ENCODE measurements at places on chromosomes 4 and X. TPM values are rescaled to one million over a fixed set of nuclear protein-coding genes. Genes with fewer than 3 reads are reported as not detected.

Gene TREX2
- total RNA-seq: 1.1 TPM

Gene CLDN2
- not detected for total RNA-seq

Gene GUCY1A1
- total RNA-seq: 8.5 TPM

Gene P2RY4
- not detected for total RNA-seq

Gene CCKAR
- total RNA-seq: not detected

Gene TLR1
- total RNA-seq: 3.9 TPM

Gene PWWP3B
- total RNA-seq: 0.73 TPM

Gene TCEAL2
- not detected for total RNA-seq

Gene DCAF8L2
- not detected for total RNA-seq

Gene KLF8
- 2.4 TPM for total RNA-seq

Gene MGARP
- total RNA-seq: 7.6 TPM

Gene LONRF3
- total RNA-seq: 1.8 TPM

Gene SMIM43
- total RNA-seq: 4.5 TPM

Gene IDH3G
- total RNA-seq: 117 TPM

Gene CSAG1
- total RNA-seq: not detected

Gene CNKSR2
- total RNA-seq: not detected

Gene RBM47
- 1.6 TPM for total RNA-seq

Gene SEC31A
- total RNA-seq: 234 TPM

Gene UPF3B
- 3.4 TPM for total RNA-seq

Gene REELD1
- not detected for total RNA-seq

Gene MAGEB16
- total RNA-seq: not detected

Gene XKRX
- not detected for total RNA-seq

Gene KLKB1
- total RNA-seq: 0.31 TPM

Gene ADH1A
- not detected for total RNA-seq

Gene SHROOM4
- 3.2 TPM for total RNA-seq

Gene MAPK10
- 43.7 TPM for total RNA-seq

Gene TBX22
- total RNA-seq: 0.31 TPM

Gene NPY5R
- total RNA-seq: not detected

Gene DCAF4L1
- total RNA-seq: 0.06 TPM

Gene CMC4
- 27.2 TPM for total RNA-seq

Gene NR3C2
- 0.19 TPM for total RNA-seq

Gene TMEM184C
- total RNA-seq: 20.8 TPM

Gene USP17L28
- total RNA-seq: not detected

Gene DACH2
- not detected for total RNA-seq

Gene ANOS1
- 4.4 TPM for total RNA-seq

Gene SOWAHD
- 0.20 TPM for total RNA-seq

Gene LPAR4
- total RNA-seq: not detected

Gene MAGEC2
- not detected for total RNA-seq

Gene TASL
- total RNA-seq: not detected

Gene TLR6
- 2.0 TPM for total RNA-seq

Gene SRPK3
- 0.12 TPM for total RNA-seq

Gene GAB1
- total RNA-seq: 20.5 TPM

Gene CXCL13
- not detected for total RNA-seq

Gene MTTP
- total RNA-seq: not detected

Gene ETDA
- not detected for total RNA-seq

Gene MAOA
- 121 TPM for total RNA-seq

Gene TBC1D8B
- 9.2 TPM for total RNA-seq

Gene PFKFB1
- total RNA-seq: not detected

Gene SEL1L3
- 41.6 TPM for total RNA-seq

Gene FMR1NB
- total RNA-seq: not detected

Gene RELL1
- total RNA-seq: 25.0 TPM

Gene ZMAT1
- 0.12 TPM for total RNA-seq

Gene TEX13C
- not detected for total RNA-seq

Gene ZNF81
- total RNA-seq: 4.6 TPM

Gene HNRNPDL
- total RNA-seq: 68.1 TPM

Gene SLC10A6
- not detected for total RNA-seq

Gene SOX3
- total RNA-seq: not detected

Gene AFM
- not detected for total RNA-seq
